ENCODE measurements at places on chromosomes 11 and 22.

GRCh38 chr11:47261291-47261800, 3.5 kb downstream of the NR1H3 start:
- DNase-seq = no peak

DNA sequence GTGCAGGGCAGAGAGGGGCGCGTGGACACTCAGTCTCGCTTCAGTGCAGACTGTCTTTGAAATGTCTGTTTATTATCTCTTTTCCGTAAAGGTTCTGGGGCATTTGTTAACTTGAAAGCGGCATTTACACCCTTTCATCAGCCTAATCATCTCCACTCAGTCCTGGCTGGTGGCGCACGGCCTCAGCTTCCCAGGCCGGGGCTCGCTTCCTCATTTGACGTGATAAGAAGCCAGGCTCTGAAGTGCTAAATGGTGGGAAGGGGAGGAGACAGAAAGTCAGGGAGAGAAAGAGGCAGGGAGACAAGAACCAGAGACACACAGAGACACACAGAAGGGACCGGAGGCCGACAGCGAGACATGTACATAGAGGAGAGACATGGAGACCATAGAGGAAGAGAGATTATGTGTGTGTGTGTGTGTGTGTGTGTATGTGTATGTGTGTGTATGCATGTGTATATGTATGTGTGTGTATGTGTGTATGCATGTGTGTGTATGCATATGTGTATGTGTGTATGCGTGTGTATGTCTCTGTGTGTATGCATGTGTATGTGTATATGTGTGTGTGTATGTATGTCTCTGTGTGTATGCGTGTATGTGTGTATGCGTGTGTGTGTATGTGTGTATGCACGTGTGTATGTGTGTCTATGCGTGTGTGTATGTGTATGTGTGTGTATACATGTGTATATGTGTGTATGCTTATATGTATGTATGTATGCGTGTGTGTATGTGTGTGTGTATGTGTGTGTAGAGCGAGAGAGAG, 101.5 kb downstream of the ST3GAL4 start:
- DNase-seq = no peak

- DNase-seq = peak; percentile 48
These were observed 868 bp downstream of the TSPAN18 start for GRCh38 chr11:44727373-44728287.

DNA sequence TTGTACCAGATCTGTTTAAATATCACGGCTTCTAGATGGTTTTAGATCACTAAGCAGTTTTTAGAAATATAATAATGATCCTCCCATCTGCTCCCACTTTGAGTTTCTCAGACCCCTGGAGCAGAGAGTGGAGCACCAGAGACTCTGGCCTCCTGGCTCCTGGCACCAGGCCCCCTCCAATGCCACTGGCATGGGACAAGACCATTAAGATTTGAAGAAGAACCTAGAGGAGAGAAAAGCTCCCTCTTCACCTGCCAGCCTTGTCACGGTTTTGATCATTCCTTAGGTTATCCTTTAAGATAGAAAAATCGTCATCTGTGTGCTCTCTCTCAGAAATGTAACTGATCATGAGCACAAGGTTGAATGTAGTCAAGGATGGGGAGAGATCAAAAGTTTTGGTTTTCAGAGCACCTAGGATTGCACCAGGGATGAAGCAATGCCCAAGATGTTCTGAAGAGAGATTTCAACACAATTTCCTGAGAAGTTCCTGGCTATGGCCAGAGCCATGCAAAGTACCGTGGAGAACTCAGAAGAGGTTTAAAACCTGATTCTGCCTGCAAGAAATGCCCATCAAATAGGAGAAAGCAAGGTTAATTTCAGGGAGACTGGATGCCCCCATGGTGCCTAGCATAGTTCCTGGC, 22.2 kb downstream of the IL10RA start:
- no peak for DNase-seq

DNA sequence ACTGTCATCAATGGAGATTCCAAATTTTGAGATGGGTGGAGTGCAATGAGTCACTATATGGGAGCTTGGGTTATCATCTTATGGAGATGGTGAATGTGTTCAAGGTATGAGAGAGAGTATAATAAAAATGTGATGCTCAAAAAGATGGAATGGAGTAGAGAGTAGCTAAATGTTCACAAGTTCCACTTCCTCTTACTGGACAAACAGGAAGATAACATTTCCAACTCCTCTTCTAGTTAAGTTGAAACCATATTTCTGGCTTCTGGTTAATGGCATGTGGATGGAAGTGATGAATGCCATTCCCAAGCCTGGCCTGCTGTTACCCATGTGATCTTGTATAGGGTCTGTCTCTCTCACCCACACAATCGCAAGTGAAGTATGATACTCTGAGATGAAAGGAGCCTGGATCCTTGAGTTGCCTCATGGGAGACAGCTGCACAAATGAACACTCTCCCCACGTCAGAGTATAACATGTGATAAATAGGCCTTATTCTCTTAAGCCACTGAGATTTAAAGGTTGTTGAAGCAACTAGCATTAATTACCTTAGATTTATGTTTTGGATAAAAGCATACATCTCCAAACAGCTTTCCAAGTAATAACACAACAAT, 111.0 kb downstream of the RAB38 start:
- DNase-seq = no peak

- no peak for DNase-seq
These were observed 36.3 kb downstream of the AP2A2 start for GRCh38 chr11:961921-962320.

Measured in stimulated activated CD8-positive, alpha-beta memory T cell treated with anti-CD3 and anti-CD28 coated beads, Interleukin-4, amount 100 ng/mL, for 4 hours (primary cell).